RPMI8226 (cell line): ENCODE measurements at places on chromosomes 4 and X.
A peak's percentile ranks its signal among the peaks of the same experiment; 100 is the strongest.

- DNase-seq: no peak
Measured at GRCh38 chr4:5960252-5960880, 57.9 kb downstream of the C4orf50 start.

GRCh38 chr4:108370291-108371141, 201.8 kb upstream of the LEF1 start:
- peak; percentile 6 for DNase-seq

- no peak for DNase-seq
Measured at GRCh38 chrX:150886381-150886780, 12.1 kb downstream of the CD99L2 start.

GRCh38 chrX:23194885-23195554, 139.6 kb upstream of the PTCHD1 start:
- no peak for DNase-seq

GRCh38 chrX:69014200-69014599, 151.1 kb downstream of the PJA1 start:
- DNase-seq: no peak
